ENCODE measurements at places on chromosomes 3 and 15.

DNA sequence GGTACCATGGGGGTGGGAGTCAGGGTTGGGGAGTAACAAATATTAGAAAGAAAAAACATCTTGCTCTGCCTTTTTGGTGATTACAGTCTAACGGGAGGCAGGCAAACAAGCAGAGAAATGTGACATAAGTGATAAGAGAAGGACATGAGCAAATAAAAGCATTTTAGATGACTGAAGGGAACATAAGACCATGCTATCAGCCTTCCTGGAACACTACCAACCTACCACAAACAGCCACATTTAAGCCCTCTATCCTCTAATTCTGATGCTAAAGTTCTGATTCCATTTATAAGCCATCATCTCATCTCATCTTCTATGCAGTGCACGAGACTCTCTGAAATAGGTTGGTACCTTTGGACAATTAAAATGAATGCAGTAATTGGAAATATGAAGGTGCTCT lies 243.4 kb upstream of the P2RY1 start:
- no peak for DNase-seq

GRCh38 chr3:123778991-123779622 lies 105.0 kb downstream of the MYLK start:
- DNase-seq: no peak

- DNase-seq: no peak
These were observed 83.8 kb upstream of the BCHE start for GRCh38 chr3:165920984-165921383.

DNA sequence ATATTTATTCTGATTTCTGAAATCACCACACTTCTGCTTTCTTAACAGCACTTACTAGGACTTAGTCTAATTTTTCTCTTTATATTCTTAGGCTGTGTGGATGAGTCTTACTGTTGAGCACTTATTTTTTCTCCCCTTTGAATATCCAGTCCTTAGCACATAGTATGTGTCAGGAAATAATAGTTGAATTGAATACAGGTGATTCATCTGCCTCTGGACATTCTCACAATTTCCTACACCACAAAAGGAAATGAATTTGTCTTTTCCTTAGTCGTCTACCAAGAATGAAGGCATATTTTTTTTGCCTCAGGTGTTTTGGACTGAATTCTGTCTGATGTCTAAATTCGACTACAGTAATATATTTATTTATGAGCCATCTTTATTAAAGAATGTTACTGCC lies 204.2 kb downstream of the GHSR start:
- DNase-seq: no peak

DNA sequence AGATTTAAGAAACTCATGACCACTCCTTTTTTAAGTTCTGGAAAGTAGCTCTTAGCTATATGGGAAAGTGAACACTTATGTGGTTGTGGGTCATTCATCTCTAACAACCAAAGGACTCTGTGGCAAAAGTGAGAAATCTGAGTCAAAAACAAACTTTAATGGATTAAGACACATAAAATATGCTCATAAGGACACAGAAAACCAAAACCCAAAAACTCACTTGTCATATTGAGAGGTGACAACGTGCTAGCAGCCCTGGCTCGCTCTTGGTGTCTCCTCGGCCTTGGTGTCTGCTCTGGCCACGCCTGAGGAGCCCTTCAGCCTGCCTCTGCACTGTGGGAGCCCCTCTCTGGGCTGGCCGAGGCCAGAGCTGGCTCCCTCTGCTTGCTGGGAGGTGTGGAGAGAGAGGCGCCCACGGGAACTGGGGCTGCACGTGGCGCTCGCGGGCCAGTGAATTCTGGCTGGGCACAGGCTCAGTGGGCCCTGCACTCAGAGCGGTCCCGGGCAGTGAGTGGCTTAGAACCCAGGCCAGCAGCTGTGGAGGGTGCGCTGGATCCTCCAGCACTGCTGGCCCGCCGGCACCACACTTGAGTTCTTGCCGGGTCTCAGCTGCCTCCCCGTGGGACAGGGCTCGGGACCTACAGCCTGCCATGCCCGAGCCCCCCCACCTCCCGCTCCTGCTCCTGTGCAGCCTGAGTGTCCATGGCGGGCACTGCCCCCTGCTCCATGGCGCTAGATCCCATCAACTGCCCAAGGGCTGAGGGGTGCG lies 30.3 kb upstream of the SKIL start:
- no peak for DNase-seq

DNA sequence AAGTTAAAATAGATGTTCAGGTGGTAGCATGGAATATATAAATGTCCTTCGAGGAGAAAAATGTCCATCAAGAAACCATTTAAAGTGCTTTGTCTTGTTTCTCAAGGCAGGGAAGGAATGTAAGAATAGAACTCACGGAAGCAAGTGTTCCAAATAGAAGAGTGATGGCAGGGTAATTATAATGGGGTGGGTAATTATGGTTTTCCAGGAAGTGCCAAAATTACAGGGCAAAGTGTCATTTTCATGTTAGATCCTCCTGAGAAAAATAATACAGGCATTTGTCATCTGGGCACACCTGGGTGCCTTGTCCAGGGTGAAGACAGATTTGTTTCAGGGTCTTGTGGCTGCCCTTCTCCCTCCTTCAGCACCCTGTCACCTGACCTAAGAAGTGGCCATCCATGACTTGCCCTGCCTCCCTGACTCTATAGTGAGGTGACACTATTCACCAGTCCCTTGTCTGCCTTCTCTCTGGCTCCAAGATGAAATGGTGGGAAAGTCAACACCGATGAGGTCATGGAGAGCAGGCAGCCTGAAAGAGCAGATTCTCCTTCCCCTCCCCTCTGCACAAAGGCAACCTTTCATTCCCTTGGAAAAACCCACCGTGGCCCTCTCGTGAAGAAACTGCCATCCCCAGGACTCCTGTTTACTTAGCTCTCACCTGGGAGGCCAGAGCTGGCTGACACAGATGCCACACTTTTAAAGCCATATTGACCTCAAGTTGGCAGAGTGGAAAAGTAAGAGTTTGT lies 45.1 kb upstream of the AMOTL2 start:
- no peak for DNase-seq

DNA sequence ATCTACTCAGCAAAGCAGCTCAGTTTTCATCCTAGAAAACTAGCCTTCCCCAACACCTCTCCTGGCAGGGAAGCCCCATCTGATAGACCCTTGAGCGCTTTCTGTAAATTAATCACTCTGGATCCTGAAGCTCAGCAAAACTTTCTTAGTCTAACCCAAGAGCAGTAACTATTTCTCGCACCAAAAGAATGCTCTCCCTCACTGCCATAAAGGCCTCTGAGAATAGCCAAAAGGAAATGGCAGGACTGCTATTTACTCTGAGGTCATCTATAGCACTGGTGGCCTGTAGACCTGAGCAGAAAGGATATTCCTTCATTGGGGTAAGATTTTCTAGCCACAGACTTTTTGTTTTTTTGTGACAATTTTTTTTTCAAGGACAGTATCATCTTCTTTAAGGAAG lies 345.8 kb upstream of the ADAMTS9 start:
- DNase-seq: no peak

- no peak for DNase-seq
These were observed 26.8 kb downstream of the CMC1 start for GRCh38 chr3:28267984-28268849.

GRCh38 chr15:32781781-32782180 lies 64.0 kb downstream of the GREM1 start:
- no peak for DNase-seq

- DNase-seq: no peak
These were observed 175.1 kb upstream of the CTNNB1 start for GRCh38 chr3:41024031-41024836.
